AG20443 (cell line): ENCODE measurements at places on chromosomes 6 and 20.

DNA sequence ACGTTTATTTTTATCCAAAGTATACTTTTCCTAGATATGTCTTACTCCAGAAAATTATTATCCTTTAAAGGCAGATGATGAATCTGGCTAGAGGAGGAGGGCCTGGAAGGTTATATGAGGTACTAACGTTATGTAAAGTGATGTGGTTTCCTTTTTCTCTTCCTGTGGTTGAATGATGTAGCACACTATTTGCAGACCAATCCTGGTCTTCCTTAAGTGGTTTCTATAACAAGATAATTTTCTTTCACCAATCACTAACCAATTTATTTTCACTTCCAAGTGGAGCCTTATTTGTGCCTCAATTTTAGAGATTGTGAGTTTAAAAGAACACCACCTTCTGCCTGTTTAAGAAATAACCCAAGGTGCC lies 154.6 kb upstream of the SOX4 start:
- DNase-seq, result no peak

- no peak for DNase-seq
These were observed 13.6 kb downstream of the IL17F start for GRCh38 chr6:52230685-52231084.

DNA sequence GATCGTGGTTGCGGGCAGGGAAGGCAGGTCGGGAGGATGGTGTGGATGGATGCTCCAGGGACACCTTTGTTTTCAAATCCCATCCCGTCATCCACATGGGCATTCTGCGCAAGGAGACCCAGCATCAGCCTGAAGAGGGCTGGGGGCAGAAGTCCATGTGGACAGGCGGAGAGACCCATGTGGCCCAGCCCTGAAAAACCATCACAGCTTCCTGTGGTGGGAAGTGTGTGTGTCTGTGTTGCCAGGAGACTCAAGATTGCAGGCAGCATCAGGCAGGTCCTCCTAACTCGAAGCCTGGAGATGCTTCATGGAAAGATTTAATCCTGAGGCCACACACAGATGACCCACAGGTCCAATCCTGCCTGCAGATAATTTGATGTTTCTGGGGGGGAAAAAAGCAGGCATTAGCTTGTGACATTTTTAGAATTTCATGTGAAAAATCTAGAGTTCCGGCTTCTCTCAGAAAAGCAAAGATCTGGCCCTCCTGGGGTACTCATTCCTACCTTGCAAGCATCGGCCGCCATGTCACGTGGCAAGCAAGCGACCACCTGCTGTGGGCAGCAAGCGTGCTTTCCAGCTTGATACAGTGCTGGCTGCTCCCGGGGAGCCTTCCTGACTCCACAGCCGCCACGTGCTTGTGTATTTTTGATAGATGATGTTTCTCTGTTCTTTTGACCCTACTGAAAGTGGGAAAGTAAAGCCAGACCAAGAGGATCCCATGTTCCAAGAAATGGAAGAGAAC lies 25.8 kb downstream of the BCAS4 start:
- DNase-seq, result no peak

- no peak for DNase-seq
These were observed 454 bp downstream of the L3MBTL3 start for GRCh38 chr6:130018744-130019325.

GRCh38 chr20:32289661-32290431 lies 12.4 kb downstream of the KIF3B start:
- DNase-seq, result no peak

DNA sequence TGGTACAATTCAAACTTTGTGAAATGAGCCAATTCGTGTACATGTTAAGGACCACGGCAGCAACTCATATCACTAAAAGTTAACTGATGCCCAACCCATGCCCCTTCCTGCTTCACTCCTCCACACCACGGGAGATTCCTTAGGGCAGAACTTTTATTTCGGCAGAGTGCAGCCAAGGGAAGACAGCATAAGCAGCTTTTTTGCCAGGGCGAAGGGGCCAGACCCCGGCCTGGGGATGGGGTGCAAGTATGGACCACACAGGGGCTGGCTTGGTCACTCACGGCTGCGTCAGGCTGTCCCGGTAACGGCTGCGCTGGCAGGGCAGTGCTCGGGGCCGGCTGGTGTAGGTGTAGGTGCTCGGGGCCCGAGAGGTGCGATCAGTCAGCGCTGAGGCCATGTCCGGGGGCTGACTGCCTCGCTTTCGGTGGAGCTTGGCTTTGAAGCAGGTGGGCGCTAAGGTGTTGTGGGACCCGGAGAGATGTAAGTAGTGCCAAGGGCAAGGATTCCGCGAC lies 792 bp downstream of the RSPH3 start:
- no peak for DNase-seq

GRCh38 chr6:113050010-113050858 lies 703.1 kb downstream of the RFPL4B start:
- peak; percentile 36 for DNase-seq

DNA sequence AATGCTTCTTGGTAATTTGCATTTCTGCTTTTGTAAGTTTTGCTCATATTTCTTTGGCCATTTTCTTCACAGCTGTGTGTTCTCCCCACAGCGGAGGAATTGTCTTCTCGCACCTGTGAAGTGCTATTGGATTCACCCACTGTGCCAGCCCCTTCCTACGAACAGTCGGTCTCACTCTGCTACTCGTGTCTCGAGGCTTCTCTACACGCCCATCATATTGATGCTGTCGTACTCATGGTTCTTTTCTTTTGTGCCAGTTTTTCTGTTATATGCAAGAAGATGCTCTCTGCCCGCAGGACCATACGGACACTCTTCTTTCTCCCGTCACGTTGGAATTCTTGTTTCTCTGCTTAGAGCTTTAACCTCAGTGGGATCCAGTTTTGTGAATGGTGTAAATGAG lies 200.3 kb downstream of the DLL1 start:
- DNase-seq, result no peak

DNA sequence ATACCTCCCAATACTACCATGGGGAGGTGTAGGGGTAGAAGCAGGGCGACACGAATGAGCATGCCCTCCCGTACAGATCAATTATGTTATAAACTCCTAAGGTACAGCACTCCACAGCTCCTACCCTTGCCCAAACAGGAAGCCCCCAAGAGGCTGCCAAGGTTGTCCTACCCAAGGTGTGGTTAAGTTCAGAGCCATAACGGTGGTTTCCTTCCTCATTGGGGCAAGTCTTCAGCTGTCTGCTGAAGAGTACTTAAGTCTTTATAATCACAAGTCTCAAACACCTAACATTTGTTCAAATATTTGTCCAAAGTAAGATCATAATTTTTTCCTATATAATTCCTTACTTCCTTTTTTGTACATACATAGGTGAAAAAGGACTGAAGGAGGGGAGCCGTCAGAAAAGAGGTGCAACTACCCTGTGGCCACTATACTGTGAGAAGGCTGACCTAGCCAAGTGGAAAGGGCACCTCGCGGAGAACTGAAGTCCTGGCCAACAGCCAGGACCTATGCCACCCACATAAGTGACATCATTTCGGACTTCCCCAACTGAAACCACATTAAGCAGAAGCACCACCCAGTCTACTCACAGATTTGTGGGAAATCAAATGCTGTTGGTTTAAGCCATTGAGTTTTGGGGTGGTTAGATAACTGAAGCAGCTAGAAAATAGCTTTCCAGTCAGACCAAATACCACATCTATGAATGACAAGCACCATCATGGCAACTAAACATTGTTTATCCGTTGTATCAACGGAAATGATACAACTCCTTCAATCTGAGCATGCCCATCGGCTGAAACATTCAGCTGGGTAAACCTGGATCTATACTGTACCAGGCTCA lies 2.9 kb upstream of the RAB22A start:
- DNase-seq, result no peak

DNA sequence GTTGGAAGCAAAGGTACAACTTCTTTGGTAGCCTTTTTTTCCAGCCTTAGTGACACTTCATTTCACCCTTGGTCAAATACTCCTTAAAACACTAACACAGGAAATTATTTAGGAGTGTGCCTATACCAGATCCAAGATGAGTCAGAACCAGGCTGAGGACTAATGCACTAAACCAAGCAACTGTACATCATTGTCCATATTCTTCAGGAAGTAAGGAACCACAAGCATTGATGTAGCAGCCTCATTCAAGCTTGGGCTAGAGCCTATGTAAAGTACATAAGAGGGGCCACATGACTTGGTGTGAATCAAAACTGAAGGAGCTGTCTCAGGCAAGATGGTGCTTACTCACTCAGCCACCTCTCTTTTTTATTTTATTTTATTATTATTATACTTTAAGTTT lies 20.7 kb upstream of the ADGB start:
- DNase-seq, result no peak

GRCh38 chr20:25437153-25437581 lies 29.7 kb downstream of the GINS1 start:
- no peak for DNase-seq

- DNase-seq, result no peak
These were observed 545.8 kb upstream of the CITED2 start for GRCh38 chr6:139920027-139920775.

DNA sequence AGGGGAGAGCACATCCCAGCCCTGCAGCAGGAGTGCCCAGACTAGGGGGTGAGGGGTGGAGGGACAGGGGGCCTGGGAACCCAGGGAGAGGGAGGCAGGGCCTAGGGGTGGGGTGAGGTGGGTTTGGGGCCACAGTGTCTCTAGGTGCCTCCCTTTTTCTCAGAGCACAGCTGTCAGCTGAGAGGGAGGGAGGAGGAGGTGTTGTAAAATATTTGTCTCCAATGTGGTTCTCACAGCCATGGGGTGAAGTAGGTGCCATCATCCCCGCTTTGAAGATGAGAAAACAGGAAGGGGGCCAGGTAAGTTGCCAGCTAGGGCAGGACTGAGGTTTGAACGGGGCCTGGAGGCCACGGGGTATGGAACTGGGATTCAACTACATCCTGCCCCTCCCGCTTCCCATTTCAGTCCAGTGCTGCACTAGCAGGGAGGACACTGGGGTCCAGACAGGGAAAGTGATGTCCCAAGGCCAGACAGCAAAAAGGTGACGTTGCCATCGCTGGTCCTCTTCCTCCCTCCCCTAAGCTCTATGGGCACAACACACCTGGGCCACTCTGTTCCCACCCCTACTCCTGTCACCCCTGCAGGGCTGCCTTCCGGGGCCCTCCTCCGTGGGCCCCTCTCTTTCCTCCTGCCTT lies 20.3 kb downstream of the PACSIN1 start:
- no peak for DNase-seq

DNA sequence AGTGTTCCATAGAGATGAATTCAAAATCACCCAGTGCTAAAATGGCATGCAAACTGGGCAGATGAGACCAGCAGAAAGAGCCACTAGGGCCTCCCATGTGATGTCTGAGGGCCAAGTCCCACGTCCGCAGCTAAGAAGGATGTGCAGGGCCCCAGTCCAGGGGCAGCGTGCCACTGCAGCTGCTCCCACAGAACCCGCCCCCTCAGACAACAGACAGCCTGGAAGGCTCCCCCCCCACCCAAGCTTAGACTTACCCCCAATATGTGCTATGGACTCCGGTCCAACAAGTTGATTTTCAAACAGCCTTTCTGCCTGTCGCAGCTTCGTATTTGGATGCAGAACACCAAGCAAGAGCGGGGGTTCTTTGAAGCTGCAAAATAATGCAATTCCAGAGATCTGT lies 14.0 kb downstream of the APMAP start:
- DNase-seq, result no peak

- peak; percentile 84 for DNase-seq
These were observed 89.4 kb downstream of the GRM4 start for GRCh38 chr6:34056305-34057108.

- DNase-seq, result peak; percentile 15
These were observed 85.8 kb upstream of the AHI1 start for GRCh38 chr6:135583256-135583761.

- DNase-seq, result peak; percentile 27
These were observed 61.5 kb downstream of the RREB1 start for GRCh38 chr6:7169296-7169721.

DNA sequence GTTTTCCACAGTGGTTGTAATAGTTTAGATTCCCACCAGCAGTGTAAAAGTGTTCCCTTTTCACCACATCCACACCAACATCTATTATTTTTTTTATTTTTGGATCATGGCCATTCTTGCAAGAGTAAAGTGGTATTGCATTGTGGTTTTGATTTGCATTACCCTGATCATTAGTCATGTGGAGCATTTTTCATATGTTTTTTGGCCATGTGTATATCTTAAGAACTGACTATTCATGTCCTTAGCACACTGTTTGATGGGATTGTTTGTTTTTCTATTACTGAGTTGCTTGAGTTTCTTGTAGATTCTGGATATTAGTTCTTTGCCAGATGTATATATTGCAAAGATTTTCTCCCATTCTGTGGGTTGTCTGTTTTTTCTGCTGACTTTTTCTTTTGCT lies 820.1 kb downstream of the TENT5A start:
- no peak for DNase-seq

- no peak for DNase-seq
These were observed 90.4 kb downstream of the KIF6 start for GRCh38 chr6:39634646-39635341.

DNA sequence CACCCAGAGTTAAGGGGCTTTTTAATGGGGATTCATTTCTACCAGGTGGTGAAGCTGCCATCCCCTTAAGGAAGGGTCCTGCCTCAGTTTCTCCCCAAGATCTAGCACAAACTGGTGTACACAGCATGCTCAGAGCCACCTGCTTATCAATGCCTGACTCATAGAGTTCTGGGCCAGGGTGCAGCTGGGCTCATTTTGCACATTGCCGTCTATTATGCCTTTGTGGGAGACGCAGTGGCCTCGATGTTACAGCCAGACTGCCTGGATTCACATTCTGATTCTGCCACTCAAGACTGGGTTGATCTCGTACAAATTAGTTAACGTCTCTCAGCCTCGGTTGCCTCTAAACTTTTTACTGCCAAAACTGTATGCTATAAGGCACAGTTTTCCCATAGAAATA lies 365.7 kb downstream of the ZFAND3 start:
- no peak for DNase-seq

GRCh38 chr6:91761621-91762020 lies 1174.7 kb upstream of the MAP3K7 start:
- DNase-seq, result no peak

- DNase-seq, result no peak
These were observed 2.2 kb downstream of the HSPA1B start for GRCh38 chr6:31829633-31830283.

DNA sequence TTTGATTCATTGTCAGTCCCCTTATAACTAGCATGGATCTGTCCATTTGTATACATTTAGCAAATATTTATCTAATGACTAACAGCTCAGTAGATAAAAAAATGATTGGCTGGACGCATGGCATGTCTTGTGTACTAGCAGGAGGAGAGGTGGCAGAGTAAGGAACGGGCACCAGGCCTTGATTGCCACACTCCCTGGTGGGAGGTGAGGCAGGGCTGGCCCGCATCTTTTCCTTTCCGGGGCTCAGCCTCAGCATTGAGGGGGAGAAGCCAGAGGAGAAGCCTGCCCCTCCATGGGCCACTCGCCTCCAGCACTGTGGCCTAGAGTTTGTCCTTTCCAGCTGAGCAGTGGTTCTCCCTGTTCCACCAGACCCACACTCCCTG lies 84.9 kb upstream of the TMEM181 start:
- DNase-seq, result peak; percentile 33
